ENCODE measurements at places on chromosomes 11 and 22.
A peak's percentile ranks its signal among the peaks of the same experiment; 100 is the strongest.

GRCh38 chr11:103594283-103594682 is 442.2 kb upstream of the DDI1 start:
- H3K27me3 ChIP-seq, result no peaks in the 10 kb centered on the region
- no peaks in the 10 kb centered on the region for H3K4me1 ChIP-seq
- no peak overlapping the region for H3K4me3 ChIP-seq
- no peak for DNase-seq
- H3K27ac ChIP-seq, result no peak overlapping the region
- no peaks in the 10 kb centered on the region for H3K36me3 ChIP-seq

DNA sequence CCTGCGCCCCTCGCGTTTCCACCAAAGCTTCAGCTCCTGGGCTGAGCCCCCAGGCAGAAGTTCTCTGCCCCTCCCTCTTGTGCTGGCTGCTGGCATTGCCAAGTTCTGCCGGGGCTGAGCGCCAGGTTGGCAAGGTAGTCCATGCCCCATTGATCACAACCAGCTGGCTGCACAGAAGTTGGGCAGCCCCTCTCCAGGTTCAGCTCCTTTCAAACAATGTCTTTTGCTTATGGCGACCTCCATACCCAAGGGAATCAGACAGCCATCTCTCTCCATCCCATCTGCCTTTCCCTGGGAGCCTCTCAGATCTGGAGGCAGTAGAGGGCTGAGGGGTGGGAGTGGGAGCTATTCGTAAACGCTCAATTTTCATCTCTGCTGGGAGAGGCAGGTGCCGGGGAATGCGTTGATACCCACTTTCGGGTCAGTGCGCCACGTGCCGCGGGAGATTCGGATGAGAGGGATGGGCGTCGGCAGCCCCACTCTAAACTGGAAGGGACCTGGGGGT is 1.5 kb downstream of the ADAMTS8 start:
- peaks cover 8% of the 10 kb centered on the region for H3K4me1 ChIP-seq
- DNase-seq, result no peak
- H3K36me3 ChIP-seq, result no peaks in the 10 kb centered on the region
- peaks cover 47% of the 10 kb centered on the region for H3K27me3 ChIP-seq

- peak overlapping the region; percentile 58 for H3K27ac ChIP-seq
- no peak for DNase-seq
- no peaks in the 10 kb centered on the region for H3K27me3 ChIP-seq
- peak overlapping the region; percentile 66 for H3K4me3 ChIP-seq
- peaks cover 7% of the 10 kb centered on the region for H3K36me3 ChIP-seq
- H3K4me1 ChIP-seq, result peaks cover 16% of the 10 kb centered on the region
Measured at GRCh38 chr11:63574856-63575602, 11.8 kb upstream of the PLAAT2 start.

- H3K4me1 ChIP-seq, result no peaks in the 10 kb centered on the region
- no peak overlapping the region for H3K27ac ChIP-seq
- peak; percentile 17 for DNase-seq
- peaks cover 39% of the 10 kb centered on the region for H3K36me3 ChIP-seq
- no peak overlapping the region for H3K4me3 ChIP-seq
- H3K27me3 ChIP-seq, result no peaks in the 10 kb centered on the region
Measured at GRCh38 chr22:17891481-17892167, 117.4 kb upstream of the BID start.

GRCh38 chr11:102430158-102430836 is 22.3 kb downstream of the TMEM123 start:
- peak overlapping the region; percentile 45 for H3K4me3 ChIP-seq
- H3K27me3 ChIP-seq, result no peaks in the 10 kb centered on the region
- peaks cover 69% of the 10 kb centered on the region for H3K4me1 ChIP-seq
- peak overlapping the region; percentile 94 for H3K27ac ChIP-seq

- no peaks in the 10 kb centered on the region for H3K36me3 ChIP-seq
- no peak for DNase-seq
- no peaks in the 10 kb centered on the region for H3K27me3 ChIP-seq
- peaks cover 15% of the 10 kb centered on the region for H3K4me1 ChIP-seq
- H3K27ac ChIP-seq, result no peak overlapping the region
Measured at GRCh38 chr22:41380993-41381328, 781 bp upstream of the TEF start.

DNA sequence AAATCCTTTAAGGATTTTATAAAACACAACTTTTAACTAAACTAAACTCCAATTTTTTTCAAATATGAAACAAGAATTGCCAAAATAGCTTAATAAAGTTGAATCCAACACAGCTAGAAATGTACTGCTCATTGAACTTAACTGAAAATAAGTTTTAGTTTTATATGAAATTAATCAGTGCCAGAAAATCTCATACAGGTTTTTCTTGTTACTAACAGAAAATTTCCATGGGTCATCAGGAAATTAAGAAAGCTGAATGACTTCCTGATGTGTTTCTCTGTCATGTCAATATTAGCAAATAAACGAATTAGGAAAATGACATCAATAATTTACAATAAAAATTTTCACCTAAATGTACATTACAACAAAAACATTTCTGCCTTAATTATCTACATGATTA is 3.5 kb downstream of the CCDC73 start:
- no peak for DNase-seq
- no peak overlapping the region for H3K4me3 ChIP-seq
- H3K27me3 ChIP-seq, result peaks cover 7% of the 10 kb centered on the region
- no peaks in the 10 kb centered on the region for H3K36me3 ChIP-seq
- no peak overlapping the region for H3K27ac ChIP-seq
- peaks cover 7% of the 10 kb centered on the region for H3K4me1 ChIP-seq

GRCh38 chr11:81907996-81908395 is 825.7 kb downstream of the FAM181B start:
- H3K27ac ChIP-seq, result no peak overlapping the region
- no peak for DNase-seq
- H3K4me3 ChIP-seq, result no peak overlapping the region
- no peaks in the 10 kb centered on the region for H3K36me3 ChIP-seq

GRCh38 chr11:116167706-116168458 is 604.9 kb downstream of the BUD13 start:
- no peak overlapping the region for H3K4me3 ChIP-seq
- no peak for DNase-seq
- no peaks in the 10 kb centered on the region for H3K4me1 ChIP-seq
- peaks cover 1% of the 10 kb centered on the region for H3K27me3 ChIP-seq
- no peak overlapping the region for H3K27ac ChIP-seq

DNA sequence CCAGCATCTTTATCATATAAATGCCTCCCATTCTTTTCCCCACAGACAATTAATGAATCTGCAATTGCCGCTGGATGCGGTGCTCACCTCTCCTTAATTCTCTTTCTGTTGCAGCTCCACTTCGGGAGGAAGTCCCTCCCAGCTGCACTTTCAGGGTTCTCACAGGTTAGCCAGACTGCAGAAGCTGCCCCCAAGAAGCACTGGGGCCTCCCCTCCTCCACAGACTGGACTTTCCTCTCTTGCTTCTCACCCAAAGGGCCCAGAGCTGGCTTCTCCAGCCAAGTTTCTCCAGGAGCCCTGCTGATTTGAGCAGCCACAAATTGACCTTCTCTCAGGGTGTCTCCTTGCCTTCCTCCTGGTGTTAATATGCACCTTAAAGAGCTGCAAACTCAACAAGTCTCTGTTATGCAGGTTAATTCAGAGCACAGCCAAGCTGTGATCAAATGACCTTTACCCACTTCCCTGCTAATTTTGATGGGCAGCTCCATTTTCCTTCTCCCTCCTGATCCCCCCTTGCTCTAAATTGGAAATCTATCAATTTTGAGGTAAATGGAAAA is 298.9 kb downstream of the BUD13 start:
- no peak for DNase-seq
- no peaks in the 10 kb centered on the region for H3K36me3 ChIP-seq
- H3K27ac ChIP-seq, result no peak overlapping the region
- H3K4me3 ChIP-seq, result no peak overlapping the region

DNA sequence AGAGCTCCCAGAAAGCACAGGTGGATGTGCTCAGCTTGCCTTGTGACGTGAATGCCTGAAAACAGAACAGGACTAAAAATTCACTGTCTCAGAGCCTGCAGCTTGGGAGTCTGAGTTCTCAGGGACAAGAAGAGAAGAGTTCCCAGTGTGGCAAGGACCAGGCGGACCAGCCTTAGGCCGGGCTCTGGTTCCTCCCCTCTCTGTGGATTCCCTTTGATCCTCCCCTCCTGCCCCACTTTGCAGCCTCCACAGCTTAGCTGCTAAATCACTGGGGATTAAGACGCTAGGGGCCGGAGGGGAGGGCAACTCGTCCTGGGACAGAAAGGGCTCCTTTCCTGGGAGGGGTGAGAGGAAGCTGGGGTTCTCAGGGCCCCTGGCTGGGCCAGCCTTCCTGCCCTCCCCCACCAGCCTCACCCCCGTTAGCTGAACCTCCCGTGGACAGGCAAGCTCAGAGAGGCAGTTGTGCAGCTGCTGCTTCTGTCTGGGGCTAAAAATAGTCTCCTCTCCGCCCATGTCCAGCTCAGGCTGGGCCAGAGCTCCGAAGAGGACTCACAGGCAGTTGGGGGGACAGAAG is 29.9 kb upstream of the JAM3 start:
- no peak overlapping the region for H3K4me3 ChIP-seq
- peaks cover 2% of the 10 kb centered on the region for H3K36me3 ChIP-seq
- H3K4me1 ChIP-seq, result peaks cover 32% of the 10 kb centered on the region
- no peaks in the 10 kb centered on the region for H3K27me3 ChIP-seq

DNA sequence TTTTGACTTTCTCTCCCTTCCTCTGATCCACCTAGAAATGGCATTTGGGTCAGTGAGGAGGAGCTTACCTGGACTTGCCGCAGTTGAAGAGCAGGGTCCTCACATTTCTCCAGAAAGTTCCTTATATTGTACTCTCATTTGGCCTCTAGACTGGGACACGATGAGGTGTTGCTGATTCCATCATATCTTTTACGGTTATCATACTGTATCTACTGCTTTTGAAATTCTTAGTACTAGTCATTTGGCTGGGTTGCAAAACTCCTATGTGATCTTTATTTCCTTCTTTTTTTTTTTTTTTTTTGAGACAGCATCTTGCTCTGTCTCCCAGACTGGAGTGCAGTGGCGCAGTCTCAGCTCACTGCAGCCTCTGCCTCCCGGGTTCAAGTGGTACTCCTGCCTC is 58.7 kb upstream of the FAM181B start:
- H3K27me3 ChIP-seq, result no peaks in the 10 kb centered on the region
- H3K4me3 ChIP-seq, result no peak overlapping the region
- H3K36me3 ChIP-seq, result no peaks in the 10 kb centered on the region
- no peak for DNase-seq

- H3K36me3 ChIP-seq, result no peaks in the 10 kb centered on the region
- no peaks in the 10 kb centered on the region for H3K27me3 ChIP-seq
- no peak overlapping the region for H3K4me3 ChIP-seq
- H3K27ac ChIP-seq, result no peak overlapping the region
- no peak for DNase-seq
Measured at GRCh38 chr11:49424136-49424535, 215.7 kb upstream of the FOLH1 start.
